Right cardiac atrium (tissue), 5 donors: ENCODE measurements at places on chromosomes 11 and 22. TPM values are rescaled to one million over a fixed set of nuclear protein-coding genes. Genes with fewer than 3 reads are reported as not detected.

Gene SMIM35
- not detected for total RNA-seq

Gene ALDH3B1
- total RNA-seq: 5.7 TPM

Gene LRFN4
- 14.6 TPM for total RNA-seq

Gene MYOD1
- not detected for total RNA-seq

Gene DCHS1
- total RNA-seq: 16.6 TPM

Gene MRGPRG
- total RNA-seq: not detected

Gene PKP3
- 0.86 TPM for total RNA-seq

Gene OPCML
- 0.74 TPM for total RNA-seq

Gene DAGLA
- 4.1 TPM for total RNA-seq
